ENCODE measurements at places on chromosomes 3 and 15. TPM values are rescaled to one million over a fixed set of nuclear protein-coding genes. Genes with fewer than 3 reads are reported as not detected.

Gene DUOXA2
- not detected for total RNA-seq

DNA sequence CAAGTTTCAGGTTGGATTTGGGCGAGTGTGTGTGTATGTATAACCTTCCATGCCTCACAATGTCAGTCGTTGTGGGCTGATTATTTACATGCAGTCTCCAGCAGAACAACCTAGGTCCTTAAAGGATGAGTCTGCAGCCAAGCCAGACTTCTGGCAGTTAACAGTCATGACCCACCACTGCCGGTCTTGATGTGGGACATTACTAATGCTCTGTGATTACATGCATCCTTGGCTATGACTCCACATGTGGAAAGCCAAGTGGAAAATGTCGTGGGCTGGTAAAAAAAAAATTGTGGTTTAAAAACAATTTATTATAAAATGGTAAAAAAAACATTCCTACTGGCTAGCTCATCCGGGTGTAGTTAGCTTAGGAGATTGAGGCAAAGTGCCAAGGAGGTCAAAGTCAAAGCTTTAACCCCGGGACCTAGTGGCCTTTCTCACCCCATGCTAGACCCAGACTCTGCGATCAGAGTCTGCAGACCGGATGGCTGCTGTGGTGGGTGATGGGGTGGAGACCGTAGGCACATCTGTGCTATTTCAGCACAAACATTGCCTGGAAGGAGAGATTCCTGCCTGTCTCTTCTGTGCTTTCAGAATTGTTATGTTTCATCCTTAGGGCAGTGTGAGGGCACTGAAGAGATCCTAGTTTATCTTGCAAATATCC is 6.8 kb downstream of the RARRES1 start:
- H3K4me3 ChIP-seq: no peak overlapping the region
- no peak overlapping the region for H3K27ac ChIP-seq
- peaks cover 3% of the 10 kb centered on the region for H3K4me1 ChIP-seq

Gene SLC12A1
- not detected for total RNA-seq

DNA sequence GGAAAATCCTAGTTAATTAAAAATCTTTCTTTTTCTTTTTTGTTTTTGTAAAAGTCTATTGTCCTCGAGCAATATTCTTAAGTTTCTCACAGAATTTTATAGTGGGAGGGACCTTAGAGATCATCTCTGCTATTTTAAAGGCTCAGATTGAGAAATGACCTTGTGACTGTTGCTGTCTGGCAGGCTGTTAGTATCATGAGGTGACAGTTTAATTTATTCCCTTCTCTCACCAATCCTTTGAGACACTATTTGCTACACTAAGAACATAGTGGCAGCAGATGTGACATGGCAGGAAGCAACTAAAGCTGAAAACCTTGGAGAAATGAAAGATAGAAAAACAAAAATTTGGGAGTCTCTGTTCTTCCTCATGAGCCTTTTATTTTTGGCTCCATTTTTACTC is 24.9 kb downstream of the APPL1 start:
- H3K4me3 ChIP-seq: no peak overlapping the region
- DNase-seq: no peak
- H3K36me3 ChIP-seq: peaks cover 9% of the 10 kb centered on the region
- H3K4me1 ChIP-seq: no peaks in the 10 kb centered on the region
- no peaks in the 10 kb centered on the region for H3K27me3 ChIP-seq

GRCh38 chr3:127951276-127951675 is 36.2 kb downstream of the KBTBD12 start:
- no peaks in the 10 kb centered on the region for H3K36me3 ChIP-seq
- no peaks in the 10 kb centered on the region for H3K4me1 ChIP-seq
- DNase-seq: no peak
- no peak overlapping the region for H3K27ac ChIP-seq
- H3K27me3 ChIP-seq: peaks cover 25% of the 10 kb centered on the region

DNA sequence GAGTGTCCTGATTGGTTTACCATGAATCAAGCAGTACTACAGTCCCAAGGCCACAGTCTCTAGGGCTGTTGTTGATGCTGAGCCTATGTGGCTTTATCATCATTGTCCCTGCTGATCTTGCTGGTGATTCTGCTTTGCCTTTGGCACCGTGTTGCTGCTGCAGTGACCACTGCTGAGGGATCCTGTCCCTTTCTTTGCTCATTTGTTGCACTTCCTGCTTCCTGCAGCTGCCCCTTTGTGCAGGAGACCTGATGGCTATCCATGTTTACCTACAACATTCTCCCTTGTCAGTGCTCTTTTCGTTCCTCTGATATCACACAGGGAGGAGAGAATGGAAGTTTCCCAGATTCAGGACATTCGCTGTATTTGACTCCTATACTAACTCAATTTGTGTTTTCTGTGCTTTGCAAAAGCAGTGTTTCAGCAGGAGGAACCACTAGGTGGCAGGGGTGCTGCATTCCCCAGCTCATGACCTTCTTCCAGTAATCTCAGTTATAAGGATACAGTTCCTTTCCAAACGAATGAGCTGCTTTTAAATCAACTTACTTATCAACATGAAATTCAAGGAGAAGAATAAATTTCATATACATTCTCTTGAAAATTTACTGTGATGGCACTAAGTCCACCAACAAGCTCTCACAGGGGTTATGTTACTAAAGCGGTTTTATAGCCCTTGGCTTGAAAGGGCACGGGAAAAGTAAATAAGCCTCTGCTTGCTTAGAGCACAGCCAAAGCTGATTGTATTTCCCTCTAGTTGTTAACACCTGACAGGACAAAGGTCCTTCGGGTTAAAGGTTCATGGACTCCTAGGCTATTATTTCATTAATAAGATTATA is 9.7 kb upstream of the THUMPD3 start:
- no peak overlapping the region for H3K4me3 ChIP-seq
- H3K36me3 ChIP-seq: no peaks in the 10 kb centered on the region
- DNase-seq: peak; percentile 68
- H3K27me3 ChIP-seq: no peaks in the 10 kb centered on the region
- H3K4me1 ChIP-seq: no peaks in the 10 kb centered on the region
- no peak overlapping the region for H3K27ac ChIP-seq

- no peak overlapping the region for H3K4me3 ChIP-seq
- H3K27me3 ChIP-seq: no peaks in the 10 kb centered on the region
- H3K4me1 ChIP-seq: no peaks in the 10 kb centered on the region
- DNase-seq: peak; percentile 48
Observed at GRCh38 chr3:156135921-156136638, 15.7 kb downstream of the KCNAB1 start.

Gene CKMT1A
- 0.41 TPM for total RNA-seq

GRCh38 chr15:63942486-63943365 is 103.6 kb downstream of the DAPK2 start:
- H3K4me1 ChIP-seq: peaks cover 10% of the 10 kb centered on the region
- H3K27ac ChIP-seq: no peak overlapping the region
- H3K36me3 ChIP-seq: no peaks in the 10 kb centered on the region
- no peak for DNase-seq

Gene CSK
- total RNA-seq: 103 TPM

DNA sequence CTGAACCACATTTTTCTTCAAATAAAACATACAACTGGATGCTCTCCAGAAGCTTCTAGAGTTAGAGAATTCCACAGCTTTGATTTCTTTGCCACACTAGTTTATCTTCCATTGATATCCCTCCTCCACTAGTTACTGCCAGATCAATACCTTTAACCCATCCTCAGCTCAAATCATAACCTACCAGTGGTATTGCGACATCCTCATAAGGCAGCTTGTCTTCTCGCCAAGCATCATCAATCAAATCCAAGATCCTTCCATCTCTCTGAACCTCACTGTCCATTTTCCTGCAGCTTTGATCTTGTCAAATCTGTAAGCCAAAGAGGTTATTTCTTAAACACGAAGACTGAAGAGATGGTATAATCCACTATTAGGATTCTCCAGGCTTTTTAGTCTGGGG is 3.2 kb downstream of the ANAPC13 start:
- H3K27me3 ChIP-seq: no peaks in the 10 kb centered on the region
- no peak overlapping the region for H3K27ac ChIP-seq
- no peak for DNase-seq

Gene ARNT2
- total RNA-seq: 1.4 TPM

Gene FOXB1
- total RNA-seq: not detected

GRCh38 chr3:110414855-110415254 is 656.8 kb upstream of the NECTIN3 start:
- DNase-seq: peak; percentile 58
- peaks cover 42% of the 10 kb centered on the region for H3K4me1 ChIP-seq
- no peaks in the 10 kb centered on the region for H3K27me3 ChIP-seq
- H3K27ac ChIP-seq: peak overlapping the region; percentile 87
- H3K4me3 ChIP-seq: no peak overlapping the region

DNA sequence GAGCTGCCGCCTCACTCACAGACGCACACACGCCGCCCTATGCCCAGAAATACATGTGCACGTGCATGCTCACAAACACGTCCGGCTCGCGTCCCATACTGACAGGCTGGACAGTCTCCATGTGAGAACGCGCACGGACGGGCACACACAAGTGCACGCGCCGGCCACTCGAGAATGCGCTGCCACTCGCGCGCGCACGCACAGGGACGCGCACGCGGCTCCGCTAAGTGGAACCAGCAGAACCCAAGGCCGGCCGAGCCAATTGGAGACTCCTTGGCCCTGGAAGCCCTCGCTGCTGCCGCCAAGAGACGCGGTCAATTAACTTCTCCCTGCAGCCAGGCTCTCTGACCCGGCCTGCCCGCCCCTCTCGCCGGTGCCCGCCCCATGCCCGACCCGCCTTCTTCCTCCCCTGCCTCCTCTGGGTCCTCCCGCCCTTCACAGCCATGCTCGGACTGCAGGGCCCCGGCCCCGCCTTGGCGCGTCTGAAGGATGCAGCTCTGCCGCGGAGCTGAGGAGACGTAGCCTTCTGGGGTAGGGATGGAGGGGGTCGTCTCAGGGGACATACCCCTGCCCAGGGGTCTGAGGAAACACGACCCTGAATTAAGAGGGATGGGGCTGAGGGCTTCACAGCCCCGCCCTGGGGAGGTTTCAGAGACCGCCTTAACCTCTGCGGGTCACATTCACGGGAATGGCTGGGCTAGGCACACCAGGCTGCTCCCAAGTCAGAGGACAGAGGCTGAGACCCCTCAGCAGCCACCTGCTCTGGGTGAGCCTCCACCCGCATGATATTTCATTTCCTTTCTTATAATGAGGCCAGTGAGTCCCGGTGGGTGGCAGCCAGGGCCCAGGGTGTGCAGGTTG is 15.0 kb downstream of the PTH1R start:
- peaks cover 6% of the 10 kb centered on the region for H3K4me1 ChIP-seq
- no peaks in the 10 kb centered on the region for H3K36me3 ChIP-seq
- no peak overlapping the region for H3K27ac ChIP-seq
- no peaks in the 10 kb centered on the region for H3K27me3 ChIP-seq
- H3K4me3 ChIP-seq: no peak overlapping the region

GRCh38 chr3:172749230-172749965 is 1.1 kb upstream of the ECT2 start:
- peaks cover 22% of the 10 kb centered on the region for H3K36me3 ChIP-seq
- peak overlapping the region; percentile 90 for H3K27ac ChIP-seq
- DNase-seq: no peak

GRCh38 chr3:5219216-5219615 is 31.7 kb downstream of the EDEM1 start:
- no peak overlapping the region for H3K4me3 ChIP-seq
- H3K36me3 ChIP-seq: peaks cover 36% of the 10 kb centered on the region
- H3K27ac ChIP-seq: no peak overlapping the region
- no peaks in the 10 kb centered on the region for H3K27me3 ChIP-seq
- DNase-seq: no peak
- H3K4me1 ChIP-seq: no peaks in the 10 kb centered on the region

DNA sequence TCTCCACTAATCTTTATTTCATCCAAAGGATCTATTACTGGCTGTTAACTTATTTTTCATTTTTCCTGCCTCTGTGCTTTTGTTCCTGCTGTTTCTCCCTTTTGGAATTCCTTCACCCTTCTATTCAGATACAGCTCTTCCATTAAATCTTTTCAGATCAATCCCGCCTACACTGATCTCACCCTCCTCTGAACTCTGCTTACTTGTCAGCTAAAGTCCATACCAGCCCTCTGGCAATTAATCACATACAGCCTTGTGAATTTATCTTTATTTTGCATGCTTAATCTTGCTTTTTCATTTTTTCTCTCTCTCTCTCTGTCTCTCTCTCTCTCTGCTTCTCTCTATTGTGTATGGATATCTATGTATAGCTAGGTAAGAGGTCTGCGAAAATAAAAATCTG is 100.8 kb upstream of the UMPS start:
- H3K4me3 ChIP-seq: no peak overlapping the region
- no peaks in the 10 kb centered on the region for H3K4me1 ChIP-seq
- no peak overlapping the region for H3K27ac ChIP-seq
- H3K36me3 ChIP-seq: no peaks in the 10 kb centered on the region
- no peak for DNase-seq
- no peaks in the 10 kb centered on the region for H3K27me3 ChIP-seq

- H3K4me1 ChIP-seq: no peaks in the 10 kb centered on the region
- no peaks in the 10 kb centered on the region for H3K36me3 ChIP-seq
- H3K27ac ChIP-seq: no peak overlapping the region
- no peaks in the 10 kb centered on the region for H3K27me3 ChIP-seq
- H3K4me3 ChIP-seq: no peak overlapping the region
Observed at GRCh38 chr3:4804161-4805058, 174.8 kb upstream of the BHLHE40 start.

GRCh38 chr15:50876260-50876988 is 32.1 kb upstream of the AP4E1 start:
- H3K4me3 ChIP-seq: peak overlapping the region; percentile 32
- H3K4me1 ChIP-seq: peaks cover 27% of the 10 kb centered on the region
- peak overlapping the region; percentile 43 for H3K27ac ChIP-seq
- H3K27me3 ChIP-seq: no peaks in the 10 kb centered on the region
- DNase-seq: no peak

Gene SNX22
- total RNA-seq: 2.7 TPM

DNA sequence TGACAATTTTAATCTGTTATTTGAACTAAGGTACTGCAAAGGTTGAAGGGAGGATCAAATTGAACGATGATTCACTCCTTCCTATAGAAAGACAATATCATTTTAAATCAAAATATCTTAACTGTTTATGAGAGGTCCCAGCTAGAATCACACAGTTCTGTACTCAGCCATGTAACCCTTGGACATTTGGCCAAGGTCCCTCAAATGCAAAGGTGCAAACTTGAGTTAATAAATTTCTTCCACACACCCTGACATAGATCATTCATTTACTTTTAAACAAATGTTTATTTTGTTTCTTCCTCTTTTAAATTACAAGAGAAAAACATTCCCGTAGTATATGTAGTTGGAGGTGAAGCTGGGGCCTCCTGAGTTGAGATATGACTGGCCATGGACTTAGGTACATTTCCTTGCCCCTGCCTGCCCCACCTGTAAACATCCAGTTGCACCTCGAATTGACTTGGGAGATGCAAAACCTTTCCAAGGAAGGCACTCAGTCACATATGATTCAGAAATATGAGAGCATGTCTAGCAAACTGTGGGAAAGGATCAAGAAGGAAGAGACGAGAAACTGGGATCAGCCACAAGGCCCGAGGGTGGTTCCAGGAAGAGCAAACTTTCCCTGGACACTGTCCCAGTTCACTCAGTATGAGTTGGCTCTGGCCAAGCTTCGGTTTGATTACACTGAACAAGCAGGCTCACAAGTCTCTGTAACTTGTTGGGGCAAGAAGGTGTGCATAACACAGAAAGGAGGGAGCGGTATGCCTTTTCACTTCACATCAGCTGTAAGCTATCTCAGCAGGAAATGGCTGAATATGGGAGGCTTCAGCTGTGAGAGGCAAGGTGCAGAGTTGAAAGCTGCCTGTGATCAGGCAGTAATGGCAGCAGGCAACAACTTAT is 6.7 kb downstream of the TNFSF10 start:
- no peak overlapping the region for H3K27ac ChIP-seq
- no peak overlapping the region for H3K4me3 ChIP-seq
- DNase-seq: no peak
- no peaks in the 10 kb centered on the region for H3K36me3 ChIP-seq
- no peaks in the 10 kb centered on the region for H3K27me3 ChIP-seq
